ENCODE measurements at places on chromosomes 6 and 20.
A peak's percentile ranks its signal among the peaks of the same experiment; 100 is the strongest.

GRCh38 chr6:118530942-118531341 lies 17.2 kb upstream of the PLN start:
- DNase-seq, result no peak

- no peak for DNase-seq
Observed at GRCh38 chr6:107509506-107509905, 19.6 kb downstream of the SOBP start.

DNA sequence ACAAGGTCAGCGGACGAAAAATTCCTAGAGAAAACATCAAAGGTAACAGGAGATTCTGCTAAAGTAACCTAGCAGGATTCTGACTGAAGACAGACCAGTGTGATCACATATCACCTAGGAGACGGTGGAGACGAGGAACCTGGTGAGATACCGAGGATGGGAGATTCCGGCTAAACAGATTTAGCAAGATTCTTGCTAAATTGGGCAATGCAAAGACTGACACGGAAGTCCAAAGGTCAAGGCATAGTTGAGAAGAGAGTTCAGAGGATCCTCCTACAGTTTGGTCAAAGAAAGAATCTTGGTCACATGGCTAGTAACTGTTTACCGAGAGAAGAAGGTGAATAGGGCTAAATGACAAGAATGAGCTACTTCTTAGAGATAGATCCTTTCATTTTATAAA lies 61.1 kb downstream of the TMEM170B start:
- DNase-seq, result no peak

GRCh38 chr6:141501616-141502015 lies 631.1 kb upstream of the GJE1 start:
- DNase-seq, result no peak

GRCh38 chr20:62087227-62087626 lies 21.5 kb upstream of the TAF4 start:
- DNase-seq, result no peak

- DNase-seq, result peak; percentile 65
Observed at GRCh38 chr6:90393232-90393884, 96.7 kb upstream of the BACH2 start.

GRCh38 chr6:22952097-22952496 lies 382.7 kb downstream of the HDGFL1 start:
- no peak for DNase-seq
